ENCODE measurements at places on chromosomes 13 and 19.

GRCh38 chr13:51271528-51272085 lies 49.4 kb downstream of the FAM124A start:
- H3K27me3 ChIP-seq = peaks cover 4% of the 10 kb centered on the region
- no peak overlapping the region for H3K27ac ChIP-seq
- peaks cover 9% of the 10 kb centered on the region for H3K4me1 ChIP-seq
- H3K36me3 ChIP-seq = no peaks in the 10 kb centered on the region

- no peak for DNase-seq
- no peak overlapping the region for H3K4me3 ChIP-seq
- H3K4me1 ChIP-seq = no peaks in the 10 kb centered on the region
- H3K27me3 ChIP-seq = no peaks in the 10 kb centered on the region
These were observed 15.8 kb downstream of the MRPS31 start for GRCh38 chr13:40755082-40755700.

- H3K36me3 ChIP-seq = no peaks in the 10 kb centered on the region
- H3K4me3 ChIP-seq = no peak overlapping the region
- no peaks in the 10 kb centered on the region for H3K4me1 ChIP-seq
- H3K27me3 ChIP-seq = peaks cover 1% of the 10 kb centered on the region
These were observed 26.6 kb downstream of the SLAIN1 start for GRCh38 chr13:77724092-77724491.

GRCh38 chr19:5035793-5036697 lies 67.1 kb downstream of the KDM4B start:
- DNase-seq = no peak
- H3K27ac ChIP-seq = no peak overlapping the region
- no peak overlapping the region for H3K4me3 ChIP-seq
- peaks cover 45% of the 10 kb centered on the region for H3K36me3 ChIP-seq
- H3K27me3 ChIP-seq = no peaks in the 10 kb centered on the region
- peaks cover 14% of the 10 kb centered on the region for H3K4me1 ChIP-seq

GRCh38 chr13:18947376-18947977 lies 234.1 kb downstream of the TUBA3C start:
- H3K36me3 ChIP-seq = no peaks in the 10 kb centered on the region
- H3K4me3 ChIP-seq = no peak overlapping the region
- DNase-seq = no peak
- no peak overlapping the region for H3K27ac ChIP-seq
- H3K4me1 ChIP-seq = no peaks in the 10 kb centered on the region

Measured in IMR-90 (cell line).